Suppressor macrophage (primary cell): ENCODE measurements at places on chromosomes 2 and 18.

- DNase-seq, result no peak
Measured at GRCh38 chr2:85019121-85019520, 48.2 kb downstream of the KCMF1 start.

GRCh38 chr2:222796413-222797103 lies 64.3 kb upstream of the ACSL3 start:
- peak; percentile 22 for DNase-seq

GRCh38 chr18:34632321-34632720 lies 77.8 kb upstream of the DTNA start:
- no peak for DNase-seq

- DNase-seq, result no peak
Measured at GRCh38 chr18:23994361-23994902, 20.1 kb upstream of the TTC39C start.

GRCh38 chr2:110741491-110741980 lies 9.2 kb downstream of the ACOXL start:
- no peak for DNase-seq

- no peak for DNase-seq
Measured at GRCh38 chr2:222261504-222261903, 37.3 kb downstream of the PAX3 start.

GRCh38 chr18:9726936-9727335 lies 18.8 kb downstream of the RAB31 start:
- DNase-seq, result no peak

GRCh38 chr2:230226051-230226551 lies 565 bp downstream of the SP140 start:
- peak; percentile 34 for DNase-seq

DNA sequence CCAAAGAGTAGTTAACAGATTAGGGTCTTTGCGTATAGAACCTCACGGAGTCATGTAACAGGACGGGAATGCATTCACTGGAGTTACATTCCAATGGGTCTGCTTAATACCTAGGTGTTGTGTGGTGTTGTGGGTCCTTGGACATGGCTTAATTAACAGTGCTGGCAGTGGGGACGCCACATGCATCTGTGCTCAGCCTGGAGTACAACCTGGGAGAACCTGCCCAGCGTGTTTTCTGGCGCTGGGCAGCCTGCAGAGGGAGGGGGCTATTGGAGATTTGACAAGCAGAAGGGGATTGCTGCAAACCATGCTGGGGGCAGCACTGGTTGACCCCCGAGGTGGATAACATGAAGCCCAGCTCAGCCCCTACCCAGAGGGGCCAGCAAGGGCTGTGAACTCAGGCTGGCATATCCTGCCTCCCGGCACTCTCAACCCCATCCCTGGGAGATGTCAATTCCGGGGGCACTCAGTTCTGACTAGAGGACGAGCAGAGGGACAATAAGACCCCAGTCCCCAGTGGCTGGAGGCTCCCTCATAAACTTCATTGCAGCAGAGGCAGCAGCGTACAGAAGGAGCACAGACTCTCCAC lies 29.3 kb upstream of the COPS8 start:
- no peak for DNase-seq

- DNase-seq, result no peak
Measured at GRCh38 chr2:157822993-157823392, 53.1 kb downstream of the ACVR1 start.

- peak; percentile 58 for DNase-seq
Measured at GRCh38 chr2:206642075-206643025, at the start of gene FAM237A. Gene FAM237A, plus strand, starts transcription at chr2:206642487. Its CDS starts 1,750 bp downstream, at chr2:206644237.

DNA sequence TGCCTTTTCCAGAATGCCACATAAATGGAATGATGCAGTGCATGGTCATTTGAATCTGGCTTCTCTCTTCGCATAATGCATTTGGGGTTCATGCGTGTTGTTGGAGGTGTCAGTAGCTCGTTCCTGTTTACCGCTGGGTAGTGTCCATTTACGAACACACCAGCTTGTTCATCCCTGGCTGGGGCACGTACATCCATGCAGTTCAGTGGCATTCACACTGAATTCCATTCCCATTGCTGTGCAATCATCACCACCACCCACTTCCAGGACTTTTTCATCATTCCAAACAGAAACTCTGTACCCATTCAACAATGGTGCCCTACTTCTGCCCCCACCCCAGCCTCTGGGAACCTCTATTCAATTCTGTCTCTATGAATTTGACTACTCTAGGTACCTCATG lies 14.7 kb upstream of the CIDEA start:
- no peak for DNase-seq

DNA sequence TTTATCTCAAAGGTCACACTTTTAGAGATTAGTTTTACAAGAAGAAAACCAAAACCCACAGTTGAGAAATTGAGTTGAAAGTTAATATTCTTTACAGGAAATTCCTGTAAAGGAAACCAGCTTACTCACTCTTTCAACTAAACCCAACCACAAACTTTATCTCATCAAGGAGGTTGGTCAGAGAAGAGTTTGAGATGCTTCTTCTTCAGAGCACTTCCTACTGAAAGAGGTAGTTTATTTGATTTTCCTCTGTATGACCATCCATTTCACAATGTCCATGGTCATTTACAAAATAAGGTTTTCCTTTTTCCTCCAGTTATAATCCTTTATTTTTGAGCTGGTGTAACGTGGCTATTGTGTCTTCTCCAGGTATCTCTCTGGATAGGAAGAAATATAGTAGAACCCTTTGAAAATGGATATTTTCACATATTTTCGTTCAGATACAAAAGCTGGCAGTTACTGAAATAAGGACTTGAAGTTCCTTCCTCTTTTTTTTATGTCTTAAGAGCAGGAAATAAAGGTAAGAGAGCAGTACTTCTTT lies 4.5 kb upstream of the IL18RAP start:
- DNase-seq, result no peak

DNA sequence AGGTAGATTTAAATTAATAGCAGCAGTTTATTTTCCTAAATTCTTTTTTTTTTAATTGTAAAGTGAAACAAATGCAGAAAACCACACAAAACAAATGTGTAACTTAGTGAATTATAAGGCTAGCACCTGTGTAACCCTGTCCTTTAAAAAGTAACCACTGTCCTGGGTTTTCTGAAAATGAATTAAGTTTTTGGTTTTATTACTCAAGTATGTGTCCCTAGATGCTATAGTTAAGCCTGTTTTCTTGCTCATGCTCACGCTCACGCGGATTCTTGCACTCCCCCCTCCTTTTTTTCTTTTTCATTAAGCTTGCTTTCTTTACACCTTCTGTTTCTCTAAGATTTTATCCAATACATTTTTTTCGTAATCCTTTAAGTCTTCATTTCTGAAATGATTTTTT lies 207.7 kb upstream of the STON1 start:
- no peak for DNase-seq

GRCh38 chr2:37350034-37350433 lies 5.6 kb downstream of the QPCT start:
- no peak for DNase-seq

GRCh38 chr2:162118166-162119031 lies 33.6 kb downstream of the GCG start:
- DNase-seq, result peak; percentile 31

GRCh38 chr2:105329197-105329554 lies 359 bp downstream of the TGFBRAP1 start:
- DNase-seq, result no peak

DNA sequence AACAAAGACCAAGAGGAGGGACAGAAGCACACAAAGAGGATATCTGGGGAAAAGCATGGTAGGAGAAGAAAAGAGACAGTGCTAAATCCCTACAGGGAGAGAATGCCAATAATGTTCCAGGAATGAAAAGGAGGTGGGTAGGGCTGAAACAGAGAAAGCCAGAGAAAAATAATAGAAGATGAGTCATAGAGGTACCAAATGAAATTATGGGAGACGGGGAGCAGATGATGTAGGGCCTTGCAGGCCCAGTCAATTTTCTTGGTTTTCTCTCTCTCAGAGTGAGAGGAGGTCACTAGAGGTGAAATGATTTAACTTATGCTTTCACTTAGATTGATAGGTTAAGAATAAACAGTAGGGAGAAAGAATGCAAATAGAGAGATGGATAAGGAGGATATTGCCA lies 61.5 kb downstream of the RPRM start:
- no peak for DNase-seq

- DNase-seq, result no peak
Measured at GRCh38 chr2:105627534-105627933, 117.2 kb upstream of the NCK2 start.

DNA sequence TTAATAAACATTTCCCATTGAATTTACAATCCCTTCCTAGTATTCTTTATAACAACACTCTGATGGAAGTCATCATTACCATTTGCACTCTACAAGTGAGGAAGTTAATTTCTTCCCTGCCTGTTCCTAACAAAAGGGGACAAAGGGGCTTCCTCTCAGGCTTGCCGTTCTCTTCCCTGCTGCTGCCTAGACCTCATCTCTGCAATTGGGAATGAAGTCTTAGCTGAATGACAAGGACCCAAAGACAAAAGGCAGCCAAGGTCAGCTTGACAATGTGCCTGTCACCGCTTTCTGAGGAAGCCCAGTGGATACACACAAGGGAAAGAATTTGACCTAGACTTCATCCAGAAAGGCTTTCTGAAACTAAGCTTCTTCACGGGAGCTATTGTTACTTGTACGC lies 416.4 kb downstream of the CMPK2 start:
- no peak for DNase-seq

- peak; percentile 54 for DNase-seq
Measured at GRCh38 chr2:229090225-229090624, 180.9 kb downstream of the PID1 start.

DNA sequence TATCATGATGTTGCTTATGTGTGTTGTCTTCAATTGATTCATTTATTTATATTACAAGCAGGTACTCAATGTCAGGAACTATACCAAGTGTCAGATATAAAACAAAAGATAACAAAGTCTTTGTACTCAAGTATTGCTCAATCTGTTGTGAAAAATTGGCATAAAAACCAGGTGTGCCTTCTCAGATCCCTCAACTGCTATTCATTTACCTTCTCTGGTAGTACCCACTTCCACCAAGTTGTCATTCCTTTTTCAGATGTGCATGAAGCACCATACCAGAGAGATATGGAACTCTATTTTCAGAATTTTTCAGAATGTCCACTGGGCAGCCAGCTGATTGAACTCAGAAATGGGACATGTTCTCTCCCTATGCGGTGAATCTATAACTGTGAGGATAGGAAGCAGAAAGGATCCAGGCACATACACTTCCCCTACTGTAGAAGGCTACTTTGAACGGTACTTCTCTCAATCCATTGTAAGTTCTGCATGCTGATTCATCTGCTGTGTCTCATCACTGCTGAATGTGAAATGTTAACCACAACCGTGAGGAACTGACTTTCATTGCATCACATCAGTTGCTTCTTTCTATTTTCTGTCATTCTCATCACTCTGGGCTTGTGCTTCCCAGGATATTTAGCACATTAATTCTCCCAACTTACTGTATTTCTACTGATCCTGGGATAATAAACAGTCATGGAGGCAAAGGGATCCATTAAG lies 1621.3 kb downstream of the SUCLG1 start:
- DNase-seq, result peak; percentile 28

GRCh38 chr2:53987336-53987921 lies 16.6 kb upstream of the PSME4 start:
- DNase-seq, result no peak

- DNase-seq, result no peak
Measured at GRCh38 chr2:217940261-217941220, 62.3 kb downstream of the TNS1 start.

GRCh38 chr2:183495079-183495478 lies 370.8 kb downstream of the NUP35 start:
- no peak for DNase-seq

DNA sequence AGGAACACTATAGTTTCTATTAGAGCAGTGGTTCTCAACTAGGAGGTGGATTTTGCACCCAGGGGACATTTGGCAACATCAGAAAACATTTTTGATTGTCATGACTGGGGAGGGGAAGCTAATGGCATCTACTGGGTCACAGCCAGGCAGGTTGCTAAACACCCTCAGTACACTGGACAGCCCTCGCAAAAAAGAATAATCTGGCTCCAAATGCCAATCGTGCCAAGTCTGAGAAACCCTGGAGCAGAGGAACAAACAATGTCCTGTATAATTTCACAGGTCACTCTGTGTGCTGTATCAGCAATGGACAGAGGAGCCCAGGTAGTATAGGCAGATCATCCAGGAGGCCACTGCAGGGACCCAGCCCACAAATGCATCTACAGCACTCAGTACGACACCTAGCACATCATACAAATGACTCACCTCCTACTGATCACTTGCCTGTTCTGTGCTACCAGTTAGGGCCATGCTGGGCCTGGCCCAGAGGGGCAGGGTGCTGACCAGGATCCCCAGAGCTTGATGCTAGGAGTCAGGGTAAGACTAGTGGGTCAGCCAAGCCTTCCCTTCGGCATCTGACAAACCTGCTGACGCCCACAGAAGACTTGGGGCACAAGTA lies 37.6 kb downstream of the SFXN5 start:
- DNase-seq, result peak; percentile 26

GRCh38 chr2:55887351-55887750 lies 36.2 kb downstream of the EFEMP1 start:
- DNase-seq, result no peak

- no peak for DNase-seq
Measured at GRCh38 chr2:73564986-73565385, 77.2 kb downstream of the NAT8 start.

DNA sequence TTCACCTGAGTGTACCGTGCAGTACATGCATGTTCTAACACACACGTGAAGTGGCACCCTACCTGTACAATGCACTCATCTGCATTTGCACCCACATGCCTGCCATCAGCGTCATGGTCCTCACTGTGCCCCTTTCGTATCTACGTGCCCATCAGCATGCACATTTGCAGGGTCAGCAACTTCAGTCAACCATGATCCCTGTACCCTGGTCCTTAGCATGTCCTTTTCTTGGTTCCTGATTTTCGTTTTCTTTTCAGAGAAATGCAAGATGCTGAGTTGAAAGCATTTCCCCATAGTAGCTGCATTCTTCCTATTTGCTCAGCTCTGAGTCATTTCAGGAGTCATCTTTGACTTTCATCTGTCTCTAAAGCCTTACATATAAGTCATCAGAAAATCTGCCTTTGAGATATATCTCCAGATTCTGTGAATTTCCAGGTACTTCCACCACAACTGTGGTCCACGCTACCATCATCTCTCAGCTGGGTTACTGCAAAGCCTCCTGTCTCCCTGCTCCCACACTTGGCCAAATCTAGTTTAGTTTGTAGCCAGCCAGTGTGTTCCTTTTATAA lies 14.7 kb upstream of the PUM2 start:
- peak; percentile 55 for DNase-seq

DNA sequence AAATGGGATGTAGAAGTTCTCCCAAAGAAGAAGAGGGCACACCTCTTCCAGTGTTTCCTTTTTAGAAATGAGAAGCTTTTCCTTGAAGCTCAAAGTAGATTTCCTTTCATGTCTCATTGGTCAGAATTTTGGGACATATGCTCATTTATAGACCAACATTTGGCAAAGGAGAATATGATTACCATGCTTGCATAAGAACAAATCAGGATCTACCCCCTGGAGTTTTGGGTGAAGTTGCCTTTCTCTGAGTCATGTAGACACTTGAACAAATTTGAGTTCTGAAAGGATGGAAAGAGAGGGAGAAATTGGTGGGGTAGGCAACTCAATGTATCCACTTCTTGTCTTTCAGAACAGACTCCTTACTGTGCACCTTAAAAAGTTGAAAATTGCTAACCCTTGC lies 409.0 kb downstream of the SLC4A3 start:
- DNase-seq, result no peak
